Skeletal muscle cell (primary cell): ENCODE measurements at places on chromosomes 5 and 9.

- DNase-seq = peak; percentile 99
These were observed 6.8 kb downstream of the PIP5KL1 start for GRCh38 chr9:127923771-127924170.

DNA sequence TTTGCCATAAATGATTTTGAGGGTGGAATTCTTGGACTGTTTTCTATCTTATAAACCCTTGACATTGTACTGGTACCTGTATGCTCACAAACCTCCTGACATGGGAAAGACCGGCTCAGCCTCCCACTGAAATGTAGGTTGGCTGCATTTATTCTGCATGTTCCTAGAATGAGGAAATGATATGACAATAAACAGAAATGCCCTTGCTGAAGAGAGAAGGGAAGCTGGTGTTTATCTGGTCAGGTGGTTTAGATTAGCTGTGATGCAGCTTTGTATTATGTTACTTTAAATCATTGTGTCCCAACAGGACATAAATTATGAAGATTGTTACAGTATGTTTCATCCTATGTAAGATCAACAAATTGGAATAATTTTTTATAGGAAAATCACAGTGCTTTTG is 23.1 kb upstream of the CATSPER3 start:
- no peak for DNase-seq

DNA sequence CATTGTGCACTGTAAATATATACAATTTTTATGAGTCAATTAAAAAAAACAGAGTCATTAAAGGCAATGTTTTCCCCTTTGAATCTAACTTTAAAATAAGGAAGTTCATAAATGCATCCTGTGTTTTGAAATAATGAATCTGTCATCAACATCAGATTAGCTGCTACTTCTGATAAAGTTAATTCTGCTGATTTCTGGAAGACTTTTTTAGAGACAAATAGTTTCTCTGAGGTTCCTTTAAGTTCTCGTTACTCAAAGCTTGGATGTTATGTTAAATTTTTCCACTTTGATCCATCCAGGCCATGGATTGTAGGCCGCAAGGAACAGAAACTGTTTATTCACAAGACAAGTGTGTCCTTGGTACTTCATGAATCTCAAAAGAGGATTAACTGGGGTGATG is 115.5 kb downstream of the CARTPT start:
- no peak for DNase-seq

DNA sequence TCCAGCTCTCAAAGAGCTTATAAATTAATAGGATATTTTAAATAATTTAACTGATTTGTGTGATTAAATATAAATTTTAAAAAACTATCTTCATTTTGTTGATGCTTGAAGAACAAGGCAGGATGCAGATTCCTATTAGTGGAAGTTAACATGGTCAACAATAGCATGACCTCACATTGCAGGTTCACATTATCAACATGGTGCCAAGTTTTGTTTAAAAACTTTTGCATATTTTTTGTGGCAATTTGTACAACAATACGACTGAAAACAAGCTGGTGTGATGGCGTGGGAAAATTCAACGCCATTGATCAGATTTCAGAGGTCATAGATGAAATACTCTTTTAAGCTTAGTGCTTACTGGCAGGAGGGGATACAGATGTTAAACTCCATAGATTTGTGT is 114.1 kb upstream of the MYO10 start:
- DNase-seq = no peak

DNA sequence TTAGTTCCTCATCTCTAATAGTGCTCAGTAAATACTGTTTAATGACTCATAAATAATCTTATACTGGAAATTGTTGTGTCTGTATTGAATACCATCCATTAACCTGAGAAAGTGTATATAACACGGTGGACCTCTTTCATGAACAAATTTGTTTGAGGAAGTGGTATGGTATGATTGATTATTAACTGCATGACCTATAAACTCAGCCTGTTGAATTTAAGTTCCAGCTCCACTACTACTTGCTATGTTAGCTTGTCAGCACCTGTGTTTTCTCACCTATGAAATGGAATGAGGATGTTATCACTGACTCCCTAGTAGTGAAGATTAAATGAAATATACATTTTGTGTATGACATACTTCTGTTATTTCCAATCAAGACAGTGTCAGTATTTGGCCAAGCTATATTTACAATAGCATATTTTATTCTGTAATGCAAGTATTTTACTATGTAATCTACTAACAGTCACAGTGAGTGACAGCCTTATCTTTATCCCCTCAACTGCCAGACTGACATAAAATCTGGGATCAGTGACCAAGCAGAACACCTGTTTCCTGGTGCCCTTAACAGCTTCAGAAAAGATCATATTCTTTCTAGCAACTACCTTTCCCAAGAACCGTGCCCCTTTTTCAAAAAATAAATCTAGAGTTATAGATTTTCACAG is 77.3 kb upstream of the ITGA1 start:
- DNase-seq = no peak

DNA sequence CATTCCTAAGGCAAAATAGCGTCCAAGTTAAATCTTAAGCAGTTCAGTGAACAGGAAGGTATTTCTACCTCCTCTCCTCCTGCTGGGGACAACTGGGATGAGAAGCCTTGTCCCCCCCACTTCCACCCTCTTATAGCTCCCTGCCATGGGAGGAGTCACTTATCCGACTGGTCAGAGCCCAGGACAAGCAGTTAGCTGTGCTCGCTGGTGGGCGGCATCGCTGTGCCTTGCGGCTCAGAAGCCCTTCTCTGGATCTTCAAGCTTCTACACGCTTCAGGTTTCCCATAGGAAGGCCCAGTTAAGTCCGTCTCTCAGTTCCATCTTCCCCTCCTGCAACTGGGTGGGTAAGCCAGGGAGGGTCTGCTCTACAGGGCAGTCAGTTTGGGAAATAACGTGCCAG is 77.2 kb downstream of the PAX5 start:
- DNase-seq = no peak

DNA sequence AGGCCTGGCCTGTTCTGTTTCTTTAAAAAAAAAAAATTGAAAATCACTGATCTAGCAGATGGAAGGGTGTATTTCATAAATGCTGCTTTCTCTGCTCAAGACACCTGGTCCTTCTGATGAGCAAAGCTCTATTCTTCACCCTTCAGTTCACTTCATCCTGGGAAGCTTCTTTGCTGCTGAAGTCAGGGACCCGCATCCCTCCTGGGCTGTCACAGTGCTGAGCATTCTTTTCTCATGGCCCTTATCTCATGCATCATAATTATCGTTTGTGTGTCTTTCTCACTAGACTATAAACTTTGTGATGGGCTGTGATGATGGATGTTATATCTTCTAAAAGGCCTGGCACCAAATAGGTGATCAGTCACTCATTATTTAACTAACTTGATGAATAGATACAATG is 461.0 kb downstream of the GADD45G start:
- DNase-seq = no peak

GRCh38 chr9:84315278-84315877 is 25.2 kb downstream of the SLC28A3 start:
- no peak for DNase-seq

GRCh38 chr5:30112867-30113266 is 1080.6 kb upstream of the CDH6 start:
- DNase-seq = no peak

DNA sequence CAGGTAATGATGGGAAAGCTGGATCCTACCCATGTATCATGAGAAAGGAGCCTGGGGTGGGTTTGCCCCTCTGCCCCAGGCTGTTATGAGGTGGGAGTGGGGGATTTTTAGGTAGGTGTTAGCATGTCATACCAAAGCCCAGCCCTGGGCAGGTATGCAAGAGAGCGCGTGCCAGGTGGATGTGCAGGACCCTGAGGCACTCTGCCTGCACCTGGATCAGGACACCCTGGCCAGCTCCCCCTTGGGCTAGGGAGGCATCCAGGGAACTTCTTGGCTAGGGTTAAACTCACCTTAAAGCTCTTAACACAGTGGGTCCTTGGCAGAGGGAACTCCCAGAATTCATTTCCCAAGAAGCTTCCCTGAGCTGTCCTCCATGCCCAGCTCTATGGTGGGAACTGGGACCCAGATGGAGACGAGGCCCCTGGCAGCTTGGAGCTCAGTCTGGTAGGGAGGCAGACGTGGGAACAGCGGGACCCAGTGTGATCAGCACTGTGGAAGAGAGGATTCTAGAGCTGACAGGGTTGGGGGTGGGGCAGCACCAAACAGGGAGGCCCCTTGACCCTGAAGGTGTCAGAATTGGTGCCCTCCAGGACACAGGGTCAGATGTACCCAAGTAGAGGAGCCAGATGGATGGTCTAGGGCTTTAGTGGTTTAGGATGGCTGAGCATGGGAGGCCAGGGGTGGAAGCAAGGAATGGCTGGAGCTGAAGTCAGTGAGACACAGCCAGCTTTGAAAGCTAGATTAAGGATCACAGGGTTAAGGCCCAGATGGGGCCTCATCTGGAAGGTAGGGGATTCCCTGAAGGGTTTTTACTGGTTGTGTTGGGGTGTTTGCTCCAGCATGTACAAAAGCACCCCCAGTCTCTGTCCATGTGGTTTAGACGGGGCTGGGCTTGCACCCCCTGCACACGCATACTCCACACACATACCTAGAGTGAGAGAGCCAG is 2.2 kb upstream of the PRR7 start:
- DNase-seq = no peak
